ENCODE measurements at places on chromosomes 11 and 22.
A peak's percentile ranks its signal among the peaks of the same experiment; 100 is the strongest.

DNA sequence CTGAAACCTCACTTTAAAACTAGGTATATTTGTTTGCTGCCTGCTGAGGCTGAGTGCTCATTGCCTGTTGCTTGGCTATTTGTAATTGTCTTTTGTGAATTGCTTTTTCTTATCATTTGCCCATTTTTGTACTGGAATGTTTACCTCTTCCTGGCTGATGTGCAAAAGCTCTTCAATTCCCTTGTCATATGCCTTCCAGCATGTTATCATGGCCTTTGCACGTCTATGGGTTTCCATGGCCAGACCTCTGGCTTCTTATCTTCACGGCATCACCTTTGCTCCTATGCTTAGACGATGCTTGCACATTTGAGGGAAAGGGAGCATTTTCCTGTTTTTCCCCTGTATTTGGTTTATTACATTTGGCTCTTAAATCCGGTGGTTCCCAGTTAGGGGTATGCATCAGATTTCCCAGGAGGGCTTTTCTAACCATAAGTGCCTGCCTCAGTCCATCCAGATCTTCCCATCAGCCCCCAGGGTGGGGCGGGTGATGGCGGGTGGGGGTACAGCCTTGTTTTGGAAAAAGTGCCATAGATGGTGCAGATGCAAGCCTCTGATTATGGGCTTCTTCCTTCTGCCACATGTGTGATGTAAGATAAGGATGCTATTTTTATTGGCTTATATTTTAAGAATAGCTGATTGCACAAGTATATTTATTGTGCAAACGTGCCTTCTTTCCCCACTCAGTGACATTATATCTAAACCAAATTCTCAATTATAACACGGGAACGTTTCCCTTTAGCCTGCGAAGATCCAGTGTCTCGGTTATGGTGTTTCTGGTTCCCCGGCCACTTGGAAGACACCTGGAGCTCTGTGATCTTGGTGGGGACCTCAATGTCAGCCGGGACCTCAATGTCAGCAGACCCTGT is 70.6 kb upstream of the SEPTIN5 start:
- DNase-seq = no peak

DNA sequence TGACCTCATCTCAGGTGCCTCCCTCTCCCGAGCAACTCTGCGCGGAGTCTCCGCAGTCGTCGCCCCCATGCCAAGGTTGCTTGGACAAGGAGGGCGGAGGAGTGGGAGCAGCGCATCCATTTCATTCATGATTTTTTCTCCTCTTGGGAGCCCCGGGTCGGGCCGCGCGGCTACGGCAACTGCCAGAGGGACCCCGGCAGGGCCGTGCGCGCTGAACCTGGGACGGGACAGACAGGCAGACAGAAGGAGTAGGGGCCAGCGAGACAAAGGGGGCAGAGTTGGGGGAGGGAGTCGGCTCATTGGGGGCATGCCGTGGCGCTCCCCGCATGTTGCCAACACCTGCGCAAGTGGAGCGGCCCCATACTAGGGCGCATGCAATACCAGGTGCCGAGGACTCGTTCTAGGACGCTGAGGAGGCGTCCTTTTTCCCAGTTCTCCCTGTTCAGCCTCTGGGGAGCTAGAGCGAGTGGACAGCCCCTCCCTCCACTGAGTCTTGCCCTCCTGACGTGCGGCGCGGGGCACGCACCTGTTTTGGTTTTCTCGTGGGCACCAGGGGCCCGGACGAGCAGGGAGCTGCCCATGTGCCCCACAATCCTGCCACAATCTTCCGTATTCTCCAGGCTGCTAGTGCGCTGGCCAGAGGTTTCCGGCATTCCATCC is 501 bp upstream of the PTPN5 start:
- DNase-seq = no peak

DNA sequence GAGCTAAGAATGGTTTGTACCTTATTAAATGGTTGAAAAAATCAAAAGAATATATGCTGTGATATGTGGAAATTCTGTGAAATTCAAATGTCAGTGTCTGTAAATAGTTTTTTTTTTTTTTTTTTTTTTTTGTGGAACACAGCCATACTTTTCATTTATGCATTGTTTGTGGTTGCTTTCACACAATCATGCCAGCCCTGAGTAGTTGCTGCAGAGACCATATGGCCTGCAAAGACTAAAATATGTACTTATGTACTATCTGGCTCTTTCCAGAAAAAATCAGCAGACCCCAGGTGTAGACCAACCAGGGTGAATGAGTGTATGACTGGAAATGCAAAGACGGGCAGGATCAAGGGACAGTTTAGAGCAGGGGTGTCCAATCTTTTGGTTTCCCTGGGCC is 98.3 kb downstream of the PTPRJ start:
- DNase-seq = no peak

GRCh38 chr22:37768273-37768672 is 39.5 kb upstream of the GCAT start:
- no peak for DNase-seq

DNA sequence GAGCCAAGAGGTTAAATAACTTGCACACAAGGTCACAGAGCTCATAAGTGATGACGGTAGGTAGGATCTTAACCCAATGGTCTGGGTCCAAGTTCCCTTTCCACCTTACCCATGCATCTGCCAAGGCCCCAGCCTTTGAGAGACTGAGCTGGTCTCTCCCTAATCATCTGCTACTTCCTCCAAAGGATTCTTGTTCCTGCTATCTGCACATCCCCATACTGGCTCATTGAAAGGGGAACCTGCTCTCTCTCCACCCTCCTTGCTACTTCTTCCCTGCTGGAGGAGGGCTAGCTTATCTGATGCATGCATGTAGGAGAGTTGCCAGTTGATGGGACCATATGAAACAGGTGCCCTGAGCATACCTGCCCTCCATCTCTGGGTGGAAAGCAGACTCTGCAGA is 47.7 kb downstream of the COMMD9 start:
- DNase-seq = no peak

- DNase-seq = no peak
Measured at GRCh38 chr22:29002603-29003002, 59.0 kb downstream of the C22orf31 start.

DNA sequence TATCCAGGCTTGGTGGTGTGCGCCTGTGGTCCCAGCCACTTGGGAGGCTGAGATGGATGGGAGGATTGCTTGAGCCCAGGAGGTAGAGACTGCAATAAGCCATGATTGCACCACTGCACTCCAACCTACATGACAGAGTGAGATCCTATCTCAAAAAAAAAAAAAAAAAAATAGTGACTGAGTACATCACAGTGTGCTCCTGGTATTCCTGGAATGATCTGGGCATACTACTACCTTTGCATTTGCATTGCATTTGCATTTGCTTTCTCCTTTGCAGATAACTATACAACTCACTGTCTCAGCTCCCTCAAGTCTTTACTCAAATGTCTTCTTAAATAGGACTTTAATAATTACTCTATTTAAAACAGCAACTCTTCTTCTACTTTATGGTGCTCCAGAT is 51.8 kb downstream of the DLG2 start:
- no peak for DNase-seq

DNA sequence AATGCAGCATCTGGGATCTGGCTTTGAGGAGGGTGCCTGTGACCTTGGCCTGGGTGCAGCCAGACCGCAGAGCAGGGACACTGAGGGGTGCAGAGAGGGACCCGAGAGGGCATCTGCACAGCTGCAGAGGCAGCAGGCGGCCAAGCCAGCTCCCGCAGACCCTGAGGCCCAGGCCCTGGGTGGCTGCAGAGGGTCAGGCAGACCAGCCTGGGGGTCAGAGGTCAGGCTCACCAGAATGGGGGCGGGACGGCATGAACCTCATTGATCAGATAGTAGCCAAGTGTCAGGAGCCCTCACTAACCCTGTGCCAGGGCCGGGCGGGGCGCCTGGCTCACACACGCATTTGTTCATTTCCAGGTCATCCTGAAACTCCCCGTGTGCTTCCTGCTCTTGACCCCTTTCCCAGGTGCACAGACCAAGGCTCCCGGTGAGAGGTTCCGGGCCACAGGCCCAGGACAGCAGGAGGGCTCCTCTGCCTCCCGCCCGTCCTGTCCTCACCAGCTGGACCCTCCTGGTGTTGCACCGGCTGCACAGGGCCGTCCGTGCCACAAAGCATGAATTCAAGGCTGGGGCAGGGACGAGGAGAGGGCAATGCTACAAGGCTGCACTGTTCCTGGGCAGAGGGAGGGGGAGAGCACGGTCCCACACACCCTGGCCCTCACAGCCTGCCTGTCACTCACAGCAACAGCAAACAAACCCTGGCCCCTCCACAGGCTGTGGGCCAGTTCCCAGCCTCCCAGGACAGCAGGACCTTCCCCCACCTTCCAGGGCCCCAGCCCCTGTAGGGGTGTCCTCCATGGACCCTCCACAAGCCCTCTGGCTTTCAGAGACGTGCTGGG is 3.3 kb downstream of the RTN4R start:
- no peak for DNase-seq

GRCh38 chr22:50012211-50013181 is at the start of gene IL17REL:
TSS of gene IL17REL (minus strand) at chr22:50012765. CDS start at chr22:50012646, 119 bp downstream.
- no peak for DNase-seq

GRCh38 chr22:45845076-45845487 is 131.9 kb downstream of the WNT7B start:
- no peak for DNase-seq

DNA sequence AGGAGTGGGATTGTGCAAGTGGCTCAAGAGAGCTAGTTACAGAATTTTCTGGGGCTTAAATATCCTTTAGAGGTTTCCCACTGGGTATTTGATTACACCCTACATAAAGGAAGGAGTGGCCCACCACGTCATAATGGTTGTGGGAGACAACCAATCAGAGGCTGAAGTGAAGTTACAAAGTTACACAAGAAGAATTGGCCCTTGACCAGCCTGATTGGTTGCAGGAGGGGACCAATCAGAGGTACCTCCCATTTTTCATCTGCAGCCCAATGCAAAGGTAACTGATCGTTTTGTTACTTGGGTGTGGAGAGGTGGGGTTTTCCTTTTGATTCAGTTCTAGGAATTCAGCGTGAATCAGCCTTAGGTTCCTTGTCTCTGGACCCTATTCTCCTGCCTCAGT is 430.5 kb upstream of the FAT3 start:
- no peak for DNase-seq

DNA sequence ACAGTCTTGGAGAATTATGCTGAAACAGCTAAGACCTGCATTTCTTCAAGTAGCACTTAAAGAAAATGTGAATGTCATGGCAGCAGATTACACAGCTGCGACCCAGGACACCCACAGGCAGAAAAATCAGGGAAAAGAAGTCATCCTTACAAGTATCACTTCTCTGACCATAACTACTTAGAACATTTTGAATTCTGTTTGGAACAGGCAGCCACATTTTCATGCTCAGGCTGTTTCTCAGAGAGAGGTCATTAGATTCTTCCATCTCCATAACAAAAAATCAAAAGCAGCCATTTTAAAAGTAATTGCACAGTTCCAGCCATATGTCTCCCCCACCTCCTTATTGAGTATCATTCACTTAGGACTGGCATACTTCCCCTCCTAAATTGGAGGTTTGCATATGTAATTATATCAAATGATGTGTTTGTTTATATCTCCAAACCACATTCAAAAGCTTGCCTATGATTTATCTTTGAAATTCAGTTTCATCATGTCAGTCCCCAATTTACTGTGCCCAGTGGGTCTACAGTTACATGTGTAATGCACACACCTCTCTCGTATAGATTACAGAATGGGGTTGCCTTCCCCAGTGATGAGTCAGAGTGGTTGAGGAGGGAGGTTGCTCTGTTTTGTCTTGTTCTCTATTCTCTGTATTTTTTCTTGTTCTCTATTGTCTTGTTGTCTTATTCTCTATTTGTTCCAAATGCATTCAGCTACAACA is 276.5 kb upstream of the MTNR1B start:
- peak; percentile 51 for DNase-seq

DNA sequence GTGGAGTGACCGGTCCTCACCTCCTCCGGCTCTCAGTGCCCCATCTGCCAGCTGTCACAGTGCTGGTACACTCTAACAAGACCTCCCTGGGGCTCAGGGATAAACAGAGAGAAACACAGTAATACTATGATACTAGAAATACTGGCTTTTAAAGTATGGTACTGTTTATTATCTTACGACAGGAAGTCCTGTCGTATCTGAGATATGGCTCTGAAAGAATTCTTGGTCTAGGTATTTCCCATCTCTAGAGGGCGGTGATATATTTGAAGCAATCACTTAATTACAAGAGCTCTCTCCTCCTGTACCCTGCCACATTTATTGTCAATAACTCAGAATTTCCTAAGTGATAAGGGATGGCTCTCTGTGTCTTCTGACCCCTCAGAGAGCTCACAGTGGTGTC is 119.1 kb downstream of the RRM1 start:
- no peak for DNase-seq

GRCh38 chr11:81301166-81301830 is 1432.4 kb downstream of the FAM181B start:
- no peak for DNase-seq

- DNase-seq = no peak
Measured at GRCh38 chr11:85647078-85647477, 689 bp upstream of the TMEM126A start.

DNA sequence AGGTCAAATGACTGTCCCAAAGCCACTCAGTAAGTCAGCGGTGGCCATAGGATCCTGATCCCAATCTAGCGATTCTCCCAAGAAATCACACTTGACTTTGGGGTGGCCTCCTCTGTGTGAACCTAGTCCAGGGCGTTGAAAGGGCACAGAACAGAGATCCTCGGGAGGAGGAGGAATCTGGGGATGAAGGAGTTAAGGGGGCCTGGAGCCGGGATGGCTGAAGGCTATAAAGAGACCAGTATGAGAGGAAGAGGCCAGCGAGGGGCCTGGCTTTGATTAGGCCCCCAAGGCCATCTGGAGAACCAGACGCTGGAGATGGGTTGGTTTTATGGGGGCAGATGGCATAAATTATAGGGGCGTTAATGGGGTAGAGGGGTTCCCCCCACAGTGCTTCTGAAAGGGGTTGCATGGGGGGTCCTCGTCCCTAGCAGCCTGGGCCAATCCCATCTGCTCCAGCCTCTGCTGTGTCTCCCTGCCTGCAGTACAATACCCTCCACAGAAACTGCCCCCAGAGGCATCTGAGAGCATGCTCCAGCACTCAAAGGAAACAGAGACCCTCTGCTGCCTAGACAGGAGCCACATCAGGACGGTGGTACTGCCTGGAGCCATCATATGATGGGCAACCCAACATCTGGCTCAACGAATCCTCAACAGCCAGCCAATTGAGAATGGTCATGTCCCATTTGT is 35.2 kb upstream of the TRIM29 start:
- DNase-seq = no peak

- no peak for DNase-seq
Measured at GRCh38 chr11:94546162-94546470, 2.4 kb downstream of the FUT4 start.

DNA sequence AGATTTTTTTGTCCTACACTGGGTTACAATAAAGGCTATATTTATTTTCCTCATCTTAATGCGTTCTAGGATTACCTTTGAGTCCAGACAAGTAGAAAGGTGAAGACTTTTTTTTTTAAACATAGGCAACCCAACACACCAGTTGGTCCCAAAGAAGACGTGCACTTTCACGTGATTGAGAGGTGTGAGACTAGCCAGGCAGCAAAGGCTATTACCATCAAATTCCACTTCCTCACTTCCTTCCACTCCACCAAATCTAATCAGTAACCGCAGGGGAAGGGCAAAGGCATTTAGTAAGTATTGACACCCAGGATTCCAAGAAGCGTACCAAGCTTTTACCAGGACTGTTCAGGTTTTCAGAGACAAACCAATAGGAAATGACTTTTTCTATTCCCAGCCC is 109.3 kb downstream of the APIP start:
- no peak for DNase-seq

All from bronchial epithelial cell (primary cell).